HFF-Myc (cell line): ENCODE measurements at places on chromosomes 6 and 20.

- DNase-seq = no peak
Measured at GRCh38 chr6:19571176-19571575, 266.0 kb upstream of the ID4 start.

DNA sequence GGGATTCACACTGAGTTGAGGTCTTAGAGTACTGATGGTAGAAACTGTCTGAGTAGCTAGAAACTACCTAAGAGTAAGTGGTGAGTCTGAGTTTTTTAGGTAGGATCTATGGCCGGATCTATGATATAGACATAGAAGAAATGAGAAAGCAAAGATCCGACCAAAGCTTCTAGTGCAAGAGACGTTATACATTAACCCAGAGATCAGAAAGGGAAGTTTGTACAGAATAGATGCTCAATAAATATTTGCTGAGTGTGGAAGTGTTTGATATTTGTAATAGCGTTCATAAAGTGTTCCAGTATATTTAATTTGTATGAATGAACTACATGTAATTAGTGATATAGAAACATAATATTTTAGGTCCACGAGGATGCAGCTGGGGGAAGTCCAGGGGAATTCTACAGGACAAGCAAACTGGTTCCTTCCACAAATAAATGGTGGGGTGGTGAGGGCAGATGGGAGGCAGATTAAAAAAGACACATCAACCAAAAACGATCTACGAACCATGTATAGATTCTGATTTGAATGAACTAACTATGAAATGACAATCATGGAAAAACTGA is 31.9 kb upstream of the JARID2 start:
- no peak for DNase-seq

DNA sequence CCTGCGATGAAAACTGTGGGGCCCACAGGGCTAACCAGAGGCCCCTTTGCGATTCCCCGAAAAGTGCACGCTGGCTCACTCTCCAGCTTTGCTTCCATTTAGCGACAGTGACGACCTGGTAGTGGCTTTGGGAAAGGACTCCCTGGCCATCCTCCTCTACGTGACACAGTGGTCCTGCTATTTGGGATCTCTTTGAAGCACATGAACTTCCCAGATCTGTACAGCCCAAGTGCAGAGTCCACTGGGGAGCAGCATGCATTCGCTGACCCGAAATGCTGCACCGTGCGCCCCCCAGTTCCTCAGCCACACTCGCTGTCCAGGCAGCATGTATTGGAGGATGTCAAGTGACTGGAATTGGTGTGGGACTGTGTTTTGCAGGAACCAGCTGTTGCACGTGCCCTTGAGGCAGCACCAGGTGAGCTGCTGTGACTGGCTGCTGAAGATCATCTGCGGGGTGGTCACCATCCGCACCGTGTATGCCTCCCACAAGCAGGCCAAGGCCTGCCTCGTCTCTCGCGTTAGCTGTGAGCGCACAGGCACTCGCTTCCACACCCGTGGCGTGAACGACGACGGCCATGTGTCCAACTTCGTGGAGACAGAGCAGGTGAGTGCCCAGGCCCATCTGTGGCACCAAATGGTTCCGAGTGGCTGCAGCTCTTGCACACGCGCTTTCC is 51.6 kb downstream of the SYNJ2 start:
- DNase-seq = no peak

DNA sequence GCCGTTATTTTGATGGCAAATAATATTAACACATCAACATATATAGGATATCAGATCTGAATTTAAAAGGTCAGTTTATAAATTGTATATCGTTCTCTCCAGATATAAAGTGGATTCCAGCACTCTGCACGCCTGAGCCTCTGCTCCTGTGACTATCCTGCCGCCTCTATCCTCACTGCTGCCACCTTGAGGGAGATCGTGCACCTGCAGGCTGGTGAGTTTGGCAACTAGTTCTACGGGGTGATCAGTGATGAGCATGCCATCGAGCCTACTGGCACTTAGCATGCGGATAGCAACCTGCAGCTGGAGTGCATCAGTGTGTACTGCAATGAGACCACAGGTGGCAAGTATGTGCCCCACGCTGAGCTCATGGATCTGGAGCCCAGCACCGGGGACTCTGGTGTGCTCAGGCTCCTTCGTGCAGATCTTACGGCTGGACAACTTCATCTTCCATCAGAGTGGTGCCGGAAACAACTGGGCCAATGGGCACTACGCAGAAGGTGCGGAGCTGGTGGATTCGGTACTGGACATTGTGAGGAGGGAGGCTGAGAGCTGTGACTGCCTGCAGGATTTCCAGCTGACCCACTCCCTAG is 84.9 kb downstream of the FBXO5 start:
- DNase-seq = peak; percentile 44

DNA sequence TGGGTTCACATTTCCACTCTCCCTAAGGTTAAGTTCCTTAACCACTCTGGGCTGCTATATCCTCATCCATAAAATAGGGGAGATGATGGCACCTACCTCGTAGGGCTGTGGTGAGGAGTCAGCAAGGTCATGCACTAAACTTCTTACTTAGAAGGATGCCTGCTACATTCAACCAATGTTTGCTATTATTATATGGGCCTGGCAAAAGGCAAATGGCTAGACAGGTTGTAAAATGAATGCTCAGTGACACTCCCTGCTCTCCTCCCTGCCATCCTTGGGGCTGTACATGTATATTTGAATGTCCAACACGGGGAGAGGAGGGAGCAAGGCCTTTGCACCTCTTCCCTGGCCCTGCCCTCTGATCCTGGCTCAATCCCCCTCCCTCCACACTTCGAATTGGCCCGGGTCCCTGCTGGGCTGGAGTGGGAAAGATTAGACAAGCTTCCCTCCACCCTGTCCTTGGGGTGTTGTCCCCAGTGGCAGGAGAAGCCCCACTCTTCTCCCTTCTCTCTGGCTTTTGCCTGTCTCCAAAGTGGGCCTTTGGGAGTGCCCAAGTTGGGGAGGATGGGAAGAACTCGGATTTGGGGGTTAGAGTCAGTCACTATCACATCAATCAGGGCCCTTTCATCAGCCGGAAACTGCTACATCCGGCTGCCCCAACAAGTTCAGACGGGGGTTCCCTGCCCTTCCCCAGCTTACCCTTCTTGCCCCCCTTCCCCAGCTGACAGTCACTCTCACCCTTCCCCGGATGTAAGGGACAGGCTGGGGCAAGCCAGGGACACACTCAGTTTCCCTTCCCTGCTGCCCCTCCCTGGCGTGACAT is 36.3 kb upstream of the VEGFA start:
- DNase-seq = no peak

- DNase-seq = no peak
Measured at GRCh38 chr6:72272958-72273357, 348.9 kb upstream of the KCNQ5 start.

DNA sequence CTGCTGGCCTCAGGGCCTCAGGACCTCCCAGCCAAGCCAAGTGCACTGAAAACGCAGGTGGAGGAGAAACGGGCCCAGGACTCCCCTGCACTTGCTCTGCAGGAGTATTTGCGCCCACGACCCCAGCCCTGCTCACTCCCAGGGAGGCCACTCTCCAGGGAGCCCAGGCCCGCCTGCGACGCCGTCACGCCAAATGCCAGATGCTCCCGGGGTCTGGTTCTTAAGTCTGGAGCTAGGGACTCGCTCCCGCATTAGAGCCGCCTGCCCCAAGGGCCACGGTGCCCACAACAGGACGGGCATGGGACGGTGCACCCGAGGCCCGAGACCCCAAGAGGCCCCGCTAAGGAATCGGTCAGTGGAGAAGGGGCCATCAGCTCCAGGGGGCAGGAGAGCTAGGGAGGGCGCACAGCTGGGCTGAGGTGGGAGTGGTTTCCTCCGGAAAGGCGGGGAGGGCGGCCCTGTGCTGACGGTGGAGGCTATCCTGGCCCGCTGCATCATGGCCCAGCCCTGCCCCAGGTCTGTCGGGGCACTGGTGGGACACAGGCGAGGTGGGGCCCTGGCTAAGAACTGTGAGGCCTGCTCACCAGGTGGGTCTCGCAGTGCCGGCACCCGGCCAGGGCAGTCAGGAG is 44.1 kb upstream of the CHRNA4 start:
- no peak for DNase-seq

- DNase-seq = no peak
Measured at GRCh38 chr20:14332866-14333265, 4.5 kb downstream of the FLRT3 start.

- no peak for DNase-seq
Measured at GRCh38 chr20:37075932-37076685, 19.7 kb downstream of the RBL1 start.

DNA sequence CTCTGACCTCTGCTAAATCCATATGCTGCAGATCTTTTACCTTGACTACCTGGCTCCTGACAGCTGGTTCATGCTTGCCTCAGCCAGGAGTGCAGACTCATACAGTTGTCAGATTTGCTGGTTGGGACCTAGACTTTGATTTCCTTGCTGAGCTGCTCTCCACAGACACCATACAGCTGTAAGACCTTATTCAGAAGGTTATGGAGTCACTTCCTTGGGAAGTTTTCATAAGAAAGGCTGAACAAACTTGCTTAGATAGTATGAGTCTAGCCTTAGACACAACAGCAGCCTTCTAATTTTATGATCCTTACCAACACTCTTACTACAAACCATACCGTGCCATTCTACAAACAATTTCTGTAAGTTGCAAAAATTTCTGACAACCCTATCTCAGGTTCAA is 102.9 kb downstream of the EDN1 start:
- no peak for DNase-seq

DNA sequence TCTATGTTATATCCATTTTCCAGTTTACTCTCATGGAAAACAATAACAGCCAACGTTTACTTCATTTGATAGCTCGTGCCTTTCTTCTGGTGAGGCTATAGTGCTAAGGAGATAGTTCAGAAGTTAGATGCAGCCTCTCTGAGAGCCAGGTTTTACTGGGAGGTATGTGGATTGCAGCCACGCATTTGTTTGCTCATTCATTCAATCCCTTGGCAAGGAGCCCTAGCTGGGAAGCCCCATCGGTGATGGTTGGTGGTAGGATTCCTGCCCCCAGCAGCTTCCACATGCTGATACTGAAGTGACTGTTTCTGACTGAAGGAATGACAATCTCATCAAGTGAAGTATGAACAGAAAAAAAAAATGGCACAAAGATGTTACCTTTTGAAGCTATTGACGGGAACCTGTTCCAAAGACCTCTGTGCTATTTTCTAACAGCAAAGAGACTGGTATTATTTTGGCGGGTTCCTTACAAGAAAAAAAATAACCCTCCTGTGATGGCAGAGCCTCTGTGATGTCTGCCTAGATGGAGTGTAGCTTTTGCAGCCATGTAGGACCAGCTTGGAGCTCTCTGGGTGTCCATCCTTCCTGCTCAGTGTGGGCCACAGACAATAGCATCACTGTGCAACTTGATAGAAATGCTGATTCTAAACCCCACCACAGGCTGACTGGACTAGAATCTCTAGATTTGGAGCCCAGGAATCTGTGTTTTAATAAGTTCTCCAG is 30.6 kb downstream of the SNAP25 start:
- DNase-seq = no peak

DNA sequence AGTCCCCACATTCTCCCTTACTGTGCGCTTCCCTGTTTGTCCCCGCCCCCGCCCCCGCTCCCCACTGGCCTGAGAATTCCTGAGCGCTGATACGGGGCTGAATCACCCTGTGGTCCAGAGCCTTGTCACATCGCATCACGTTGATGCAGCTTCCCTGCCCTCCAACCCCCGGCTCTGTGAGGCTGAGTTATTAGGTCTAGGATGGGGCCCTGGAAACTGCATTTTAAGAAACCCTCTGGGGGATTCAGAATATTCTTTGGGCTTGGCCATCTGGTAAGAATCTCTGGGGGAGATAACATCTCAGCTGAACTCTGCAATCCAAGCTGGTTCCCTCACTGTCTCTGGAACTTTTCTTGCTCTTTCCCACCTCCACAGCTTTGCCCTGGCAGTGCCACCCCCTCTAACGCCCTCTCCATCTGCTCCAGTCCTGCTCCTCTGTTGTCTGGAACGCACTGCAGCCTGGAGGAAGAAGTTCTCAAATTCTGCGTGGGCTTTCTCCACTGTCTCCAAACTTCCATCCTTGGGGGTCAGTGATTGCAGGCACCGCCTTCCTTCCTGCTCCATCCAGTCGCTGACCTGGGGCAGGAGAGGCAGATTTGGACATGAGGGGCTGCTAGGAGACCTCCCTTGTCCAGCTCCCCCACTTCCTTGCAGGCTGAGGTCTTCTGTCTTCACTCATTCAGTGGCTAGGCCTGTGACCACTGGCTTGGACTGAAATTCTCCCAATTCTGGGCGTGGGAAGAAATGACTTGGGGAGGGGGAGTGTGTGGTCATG is 42.6 kb downstream of the KIAA1755 start:
- DNase-seq = peak; percentile 89

- DNase-seq = no peak
Measured at GRCh38 chr6:6024220-6024619, 17.5 kb upstream of the NRN1 start.

- no peak for DNase-seq
Measured at GRCh38 chr6:26555505-26556262, 17.5 kb downstream of the HMGN4 start.

GRCh38 chr6:145643760-145644159 is 91.6 kb downstream of the EPM2A start:
- no peak for DNase-seq

DNA sequence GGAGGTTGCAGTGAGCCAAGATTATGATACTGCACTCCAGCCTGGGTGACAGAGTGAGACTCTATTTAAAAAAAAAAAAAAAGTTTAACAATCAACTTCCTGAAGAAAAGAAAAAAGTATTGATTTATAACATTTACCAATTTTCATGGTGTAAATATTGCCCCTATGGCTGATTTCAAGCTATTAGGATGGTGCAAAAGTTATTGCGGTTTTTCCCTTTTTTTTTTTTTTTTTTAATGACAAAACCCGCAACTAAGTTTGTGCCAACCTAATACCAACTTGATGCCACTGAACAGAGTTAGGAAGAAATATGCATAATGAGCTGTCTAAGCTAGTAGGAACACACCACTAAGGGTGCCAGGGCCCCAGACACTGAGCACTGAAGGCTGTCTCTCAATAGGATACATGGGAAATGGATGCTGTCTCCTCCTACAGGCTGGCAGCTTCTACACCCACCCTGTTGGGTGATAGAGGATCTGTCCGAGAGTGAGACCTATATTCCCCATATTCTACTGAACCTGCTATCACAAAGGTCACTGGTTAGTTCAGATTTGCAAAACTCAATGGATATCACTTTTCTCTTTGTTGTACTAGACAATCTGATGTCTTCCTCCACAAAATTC is 6.5 kb upstream of the PERP start:
- DNase-seq = no peak

GRCh38 chr6:71730284-71730683 is 156.1 kb upstream of the RIMS1 start:
- DNase-seq = no peak
